ENCODE measurements at places on chromosomes 6 and 20. TPM values are rescaled to one million over a fixed set of nuclear protein-coding genes. Genes with fewer than 3 reads are reported as not detected.

DNA sequence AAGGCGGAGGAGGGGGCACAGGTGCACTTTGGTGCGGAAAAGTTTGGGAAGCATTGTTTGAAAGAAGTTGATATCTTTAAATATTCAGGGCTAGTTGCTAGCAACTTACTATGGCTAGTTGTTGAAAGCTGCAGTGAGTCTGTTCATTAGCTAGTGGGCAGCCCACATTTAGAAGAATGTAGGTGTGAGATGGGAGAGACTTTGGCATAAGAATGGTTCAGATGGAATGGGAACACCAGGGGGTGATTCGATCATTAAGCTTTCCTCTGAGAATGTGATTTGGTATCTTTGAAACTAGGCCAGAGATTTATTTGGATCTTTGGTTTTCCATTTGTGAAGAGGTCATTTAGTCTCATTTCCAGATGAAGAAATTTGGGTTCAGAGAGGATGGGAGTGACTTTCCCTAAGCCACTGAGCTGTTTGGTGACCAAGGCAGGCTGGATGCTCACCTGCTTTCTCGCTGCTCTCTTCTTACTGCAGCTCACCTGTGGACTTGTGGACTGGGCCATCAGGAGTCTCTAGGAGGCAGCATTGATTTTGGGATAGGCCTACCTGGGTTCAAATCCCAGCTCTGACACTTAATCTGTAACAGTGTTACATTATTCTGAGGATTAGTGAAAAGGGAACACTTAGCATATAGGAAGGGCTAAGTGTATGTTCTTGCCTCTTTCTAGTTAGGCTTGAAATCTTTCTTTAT, 62.9 kb downstream of the CARMIL1 start:
- no peak for DNase-seq

The PPP1R3G gene
- total RNA-seq = 0.11 TPM

GRCh38 chr6:13272131-13273046, 55.9 kb downstream of the TBC1D7 start:
- DNase-seq = no peak

The CNKSR3 gene
- 0.34 TPM for total RNA-seq

DNA sequence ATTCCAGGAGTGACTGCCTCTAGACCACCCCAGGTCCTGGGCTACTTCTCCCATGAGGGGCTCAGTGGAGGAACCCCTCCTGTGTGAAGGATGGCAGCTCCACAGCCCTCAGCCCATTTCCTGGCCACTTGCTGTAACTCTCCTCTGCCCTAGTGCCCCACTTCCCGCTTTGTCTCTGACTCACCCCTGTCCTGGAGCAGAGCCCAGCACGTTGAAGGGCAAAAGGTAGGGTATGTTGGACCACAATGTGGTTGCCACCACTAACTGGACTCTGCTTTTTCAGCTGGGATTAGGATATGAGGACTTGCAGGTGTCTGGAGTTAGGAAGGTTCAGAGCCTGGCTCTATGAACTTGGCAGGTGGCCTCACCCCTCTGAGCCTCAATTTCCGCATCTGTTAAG, 2.4 kb downstream of the MYBL2 start:
- DNase-seq = no peak

DNA sequence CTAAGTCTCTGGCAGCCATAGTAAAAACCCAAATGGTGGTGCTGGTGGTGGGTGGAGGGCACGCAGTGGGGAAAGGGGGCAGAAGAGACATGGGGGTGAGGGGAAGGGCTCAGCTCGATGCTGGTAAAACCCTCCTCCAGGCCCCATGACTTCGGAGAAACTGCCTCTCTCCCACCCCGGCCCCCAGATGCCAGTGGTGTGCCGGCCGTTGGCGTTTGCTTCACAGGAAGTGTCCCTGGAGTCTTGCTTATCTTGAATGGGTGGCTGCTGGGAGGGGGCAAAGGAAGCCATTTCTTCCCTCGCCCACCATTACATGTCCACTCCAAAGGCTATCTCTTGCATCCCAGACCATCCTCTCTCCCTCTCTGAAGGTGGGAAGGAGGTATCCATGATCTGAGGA, 25.4 kb downstream of the VEGFA start:
- DNase-seq = no peak

DNA sequence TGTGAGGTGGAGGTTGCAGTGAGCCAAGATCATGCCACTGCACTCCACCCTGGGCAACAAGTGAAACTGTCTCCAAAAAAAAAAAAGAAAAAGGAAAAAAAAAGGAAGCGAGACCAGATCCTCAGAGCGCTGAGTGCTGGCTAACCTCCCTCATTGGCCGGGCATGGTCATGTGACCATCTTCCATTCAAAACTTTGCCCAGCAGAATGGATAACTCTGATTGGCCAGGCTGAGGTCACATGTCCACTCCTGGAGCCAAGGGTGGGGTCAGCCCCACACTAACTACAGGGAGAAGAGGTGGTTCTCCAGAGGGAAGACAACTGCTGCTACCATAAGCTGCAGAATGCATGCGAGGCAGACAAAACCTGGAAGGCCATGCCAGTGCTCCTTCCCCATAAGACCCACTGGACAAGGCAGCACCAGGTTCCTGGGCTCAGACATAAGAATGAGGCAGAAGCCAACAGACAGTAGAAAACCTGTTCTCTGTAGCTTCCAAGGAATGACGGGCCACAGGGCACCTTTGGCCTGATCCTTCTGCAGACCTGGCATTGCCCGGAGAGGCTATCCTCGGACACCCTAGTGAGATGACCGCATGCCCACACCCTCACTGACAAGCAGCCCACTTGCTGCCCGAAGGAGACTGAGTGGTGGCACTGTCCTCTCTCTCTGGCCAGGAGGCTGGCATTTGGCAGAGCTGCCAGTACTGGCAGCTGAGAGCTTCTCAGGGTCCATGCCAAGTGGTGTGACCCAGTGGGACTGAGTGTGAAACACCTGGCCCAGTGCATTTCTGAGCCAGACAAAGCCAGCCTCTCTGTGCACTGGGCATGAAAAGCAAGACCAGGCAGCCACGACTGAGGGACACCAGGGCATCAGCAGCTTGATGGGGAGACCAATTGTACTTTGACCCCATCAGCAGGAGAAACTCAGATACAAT, 311.9 kb upstream of the SULF2 start:
- no peak for DNase-seq

DNA sequence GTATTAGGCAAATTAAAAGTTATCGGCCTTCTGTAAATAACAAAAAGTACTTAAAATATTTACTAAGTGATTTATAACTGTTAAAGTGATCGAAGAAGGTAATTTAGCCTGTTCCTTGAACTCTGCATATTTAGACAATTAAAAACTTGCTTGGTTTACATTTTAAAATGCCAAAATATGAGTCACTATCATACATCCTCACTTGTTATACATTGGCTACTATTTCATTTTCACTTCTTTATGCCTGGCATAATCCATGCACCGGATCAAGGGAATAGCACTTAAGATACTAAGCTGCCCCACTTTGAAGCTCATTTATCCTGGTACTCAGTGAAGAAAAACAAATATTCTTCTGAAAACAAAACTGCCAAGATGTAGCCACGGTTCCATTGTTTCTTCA, 344.6 kb downstream of the UBE3D start:
- DNase-seq = no peak

- DNase-seq = no peak
Observed at GRCh38 chr6:130837067-130837466, 9.9 kb downstream of the SMLR1 start.

- DNase-seq = no peak
Observed at GRCh38 chr6:134119486-134119885, 67.1 kb upstream of the SLC2A12 start.

- no peak for DNase-seq
Observed at GRCh38 chr6:105619971-105620741, 217.3 kb upstream of the PREP start.
